Sciatic nerve (tissue), 2 donors: ENCODE measurements at places on chromosomes 4 and X. TPM values are rescaled to one million over a fixed set of nuclear protein-coding genes. Genes with fewer than 3 reads are reported as not detected.

GRCh38 chr4:5527211-5527610, 181.1 kb downstream of the EVC2 start:
- no peak for DNase-seq

- DNase-seq, result no peak
These were observed 71.4 kb downstream of the GBA3 start for GRCh38 chr4:22764183-22764582.

The ARX gene
- total RNA-seq, result not detected

GRCh38 chrX:40945361-40945713, 139.9 kb upstream of the USP9X start:
- no peak for DNase-seq

The AKAP4 gene
- not detected for total RNA-seq

The GPC3 gene
- 84.2 TPM for total RNA-seq

DNA sequence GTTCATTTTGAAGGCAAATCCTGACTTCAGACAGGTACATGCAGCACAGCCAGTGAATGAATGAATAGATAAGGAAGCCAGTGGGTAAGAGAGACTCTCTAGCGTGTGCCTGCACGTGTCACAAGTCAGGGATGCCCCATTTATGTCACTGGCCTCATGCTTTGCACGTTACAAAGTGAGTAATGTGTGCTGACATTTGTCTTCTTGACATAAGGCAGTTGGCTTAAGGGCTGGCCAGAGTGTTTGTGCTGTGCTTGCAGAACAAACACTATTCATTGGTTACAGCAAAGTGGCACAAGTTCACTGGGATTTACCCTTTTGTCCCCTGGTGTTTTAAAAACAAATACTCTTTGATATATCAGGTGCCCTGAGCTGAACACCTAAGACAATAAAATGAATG, 55.9 kb downstream of the CRMP1 start:
- no peak for DNase-seq

DNA sequence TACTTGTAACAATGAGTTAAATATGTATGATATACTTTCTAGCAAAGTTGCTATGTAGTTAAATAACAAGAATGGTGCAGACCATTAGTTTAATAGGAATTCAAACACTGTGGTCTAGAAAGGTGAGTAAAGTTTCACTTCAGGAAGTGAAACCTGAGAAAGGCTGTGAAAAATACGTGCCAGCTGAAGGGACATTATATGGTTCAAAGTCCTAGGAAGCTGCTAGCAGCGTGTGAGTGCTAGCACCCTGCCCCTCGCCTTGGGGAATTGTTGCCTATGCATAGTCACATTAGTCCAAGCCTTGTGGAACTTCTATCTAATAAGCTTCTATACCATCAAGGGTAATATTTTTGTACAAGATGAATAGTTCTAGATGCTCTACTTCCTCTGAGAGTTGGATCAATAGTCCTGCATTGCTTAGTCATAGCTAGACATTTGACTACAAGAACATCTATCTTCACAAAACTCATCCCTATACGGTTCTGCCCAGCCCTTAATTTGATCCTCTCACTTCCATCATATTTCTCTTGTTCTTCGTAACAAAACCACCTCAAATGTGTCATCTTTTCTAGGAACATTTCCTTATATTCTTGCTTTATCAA, 45.8 kb upstream of the ARSJ start:
- DNase-seq, result no peak

GRCh38 chr4:173420801-173421200, 21.9 kb upstream of the SCRG1 start:
- DNase-seq, result no peak

GRCh38 chr4:94452476-94453371, 982 bp downstream of the PDLIM5 start:
- DNase-seq, result peak; percentile 89

- DNase-seq, result no peak
These were observed 337.8 kb downstream of the ARHGAP24 start for GRCh38 chr4:85812776-85813175.

The SRD5A3 gene
- 14.6 TPM for total RNA-seq

DNA sequence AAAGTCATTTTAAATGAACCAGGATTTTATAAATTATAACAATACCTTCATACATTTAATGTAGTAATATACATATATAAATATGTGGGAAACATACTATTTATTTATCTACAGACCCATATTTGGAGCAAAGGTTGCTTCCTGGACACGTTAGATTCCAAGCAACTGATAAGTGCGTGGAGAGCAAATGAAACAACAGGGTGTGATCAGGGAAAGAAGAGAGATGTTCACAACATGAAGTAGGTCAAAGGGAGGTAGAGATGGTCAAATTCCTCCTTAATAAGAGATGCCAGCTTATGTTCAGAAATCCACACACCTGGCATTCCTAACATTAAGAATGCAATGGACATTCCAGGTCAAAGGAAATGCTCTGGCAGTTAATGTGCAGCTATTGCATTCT, 53.1 kb upstream of the HPGD start:
- DNase-seq, result no peak
